Stimulated activated naive CD4-positive, alpha-beta T cell treated with Interleukin-2 at 50 U/mL for 16 hours (primary cell): ENCODE measurements at places on chromosomes 5 and 9.

DNA sequence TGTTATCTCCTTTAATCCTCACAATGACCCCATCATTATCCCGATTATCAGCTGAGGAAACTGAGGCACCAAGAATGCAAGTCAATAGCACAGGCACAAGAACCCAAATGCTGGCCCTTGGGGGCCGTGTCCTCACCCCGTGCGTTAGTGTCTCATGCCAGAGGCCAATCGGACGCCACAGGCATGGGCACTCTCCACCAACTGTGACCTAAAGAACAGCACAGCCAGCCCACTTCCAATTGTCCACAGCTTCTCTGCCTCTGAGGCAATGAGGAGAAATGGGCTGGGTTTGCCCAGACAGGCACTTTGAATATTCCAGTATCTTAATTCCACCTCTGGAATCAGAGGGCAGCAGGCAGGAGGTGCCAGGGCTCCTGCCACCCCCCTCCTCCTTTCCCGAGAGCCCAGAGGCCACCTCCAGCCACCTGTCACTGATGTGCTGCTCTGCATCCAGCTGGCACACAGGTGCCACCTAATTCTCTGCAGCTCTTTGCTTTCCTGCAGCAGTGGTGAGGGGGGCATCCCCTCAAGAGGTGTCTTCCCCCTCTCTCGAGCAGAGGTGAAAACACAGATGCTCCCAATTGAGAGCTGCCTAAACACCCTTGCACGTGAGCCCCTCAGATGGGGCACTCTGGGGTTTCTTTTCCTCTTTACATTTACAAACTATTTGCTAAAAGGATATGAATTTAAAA, 107.5 kb downstream of the ROR2 start:
- no peak for DNase-seq

- no peak for DNase-seq
Observed at GRCh38 chr9:128118472-128118857, 9.1 kb downstream of the PTGES2 start.

- DNase-seq: no peak
Observed at GRCh38 chr5:61598126-61598525, 266.1 kb downstream of the ZSWIM6 start.

GRCh38 chr5:130836729-130837649, 328.1 kb downstream of the HINT1 start:
- no peak for DNase-seq

GRCh38 chr5:170151097-170151831, 45.6 kb downstream of the FOXI1 start:
- no peak for DNase-seq
